NCI-H460 (cell line): ENCODE measurements at places on chromosomes 12 and 14. TPM values are rescaled to one million over a fixed set of nuclear protein-coding genes. Genes with fewer than 3 reads are reported as not detected.

PHLDA1 gene
- total RNA-seq, result 128 and 136 TPM in 2 replicates

NPFF gene
- total RNA-seq, result 1.0 TPM in 1 of 2 replicates, not detected in the other

CD69 gene
- total RNA-seq, result not detected in 2 replicates

PRH2 gene
- total RNA-seq, result not detected in 2 replicates

MANSC4 gene
- not detected in 2 replicates for total RNA-seq

TBC1D30 gene
- total RNA-seq, result 6.3 and 6.6 TPM in 2 replicates

CACNA2D4 gene
- not detected in 2 replicates for total RNA-seq

ALKBH2 gene
- total RNA-seq, result 26.1 and 35.1 TPM in 2 replicates

NEK9 gene
- 32.6 and 40.2 TPM in 2 replicates for total RNA-seq
